CD4-positive, alpha-beta T cell treated with Interleukin-17A for 4 hours (primary cell): ENCODE measurements at places on chromosomes 3 and 15.

- DNase-seq: no peak
These were observed 82.8 kb downstream of the PLXNA1 start for GRCh38 chr3:127065561-127066290.

GRCh38 chr15:64093627-64094417, at the start of gene CIAO2A:
Gene CIAO2A, minus strand, starts transcription at chr15:64093838. Its CDS starts 70 bp downstream, at chr15:64093768.
- DNase-seq: peak; percentile 94

DNA sequence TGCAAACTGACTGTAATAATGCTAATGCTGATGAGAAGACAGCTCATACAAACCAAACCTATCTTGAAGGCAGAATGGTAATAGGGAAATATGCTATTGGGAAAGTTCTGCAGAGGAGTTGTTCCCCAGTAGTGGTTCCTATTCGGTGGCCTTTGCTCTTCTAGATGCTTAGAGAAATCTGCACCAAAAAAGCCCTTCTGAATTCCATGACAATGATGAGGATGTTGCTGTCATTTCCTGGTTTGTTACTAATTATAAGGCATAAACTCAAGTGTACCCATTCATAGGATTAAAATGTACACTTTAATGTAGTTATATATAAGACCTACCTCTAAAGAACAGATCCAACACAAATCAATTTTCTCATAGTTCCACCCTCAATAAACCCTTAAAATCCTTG, 30.1 kb downstream of the TOMM70 start:
- DNase-seq: no peak

DNA sequence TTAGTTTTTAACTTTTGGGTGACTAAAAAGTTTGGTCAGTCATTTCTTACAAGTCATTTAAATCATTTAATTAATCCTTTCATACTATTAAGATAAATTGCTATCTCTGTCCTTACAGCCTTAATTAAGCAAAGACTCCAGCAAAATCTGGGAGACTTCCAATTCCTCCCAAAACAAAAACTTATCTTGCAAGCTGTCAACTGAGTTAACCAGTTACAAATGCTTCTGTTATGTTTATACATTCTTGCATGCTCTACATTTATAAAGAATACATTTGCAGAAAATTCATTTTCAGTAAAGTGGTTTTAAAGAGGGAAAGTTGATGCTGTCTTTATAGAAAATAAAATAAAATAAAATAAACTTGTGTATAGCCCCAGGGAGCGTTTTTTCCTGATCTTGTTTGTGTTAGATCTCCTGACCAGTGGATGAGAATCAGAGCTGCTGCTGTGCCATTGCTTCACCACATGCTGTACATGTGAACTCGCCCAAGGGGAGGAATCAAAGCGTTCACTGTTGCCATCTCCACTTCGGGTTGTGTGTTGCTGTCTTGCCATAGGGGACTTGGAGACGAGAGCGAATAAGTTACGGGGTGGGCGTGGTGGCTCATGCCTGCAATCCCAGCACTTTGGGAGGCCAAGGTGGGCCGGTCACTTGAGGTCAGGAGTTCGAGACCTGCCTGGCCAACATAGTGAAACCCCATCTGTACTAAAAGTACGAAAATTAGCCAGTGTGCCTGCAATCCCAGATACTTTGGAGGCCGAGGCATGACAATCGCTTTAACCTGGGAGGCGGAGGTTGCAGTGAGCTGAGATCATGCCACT, 5.5 kb downstream of the CCR4 start:
- no peak for DNase-seq

GRCh38 chr3:105399062-105399461, 32.4 kb downstream of the ALCAM start:
- no peak for DNase-seq

- no peak for DNase-seq
These were observed 58.3 kb downstream of the LARS2 start for GRCh38 chr3:45446706-45447105.

- DNase-seq: no peak
These were observed 106.3 kb downstream of the C3orf70 start for GRCh38 chr3:185046603-185047002.

DNA sequence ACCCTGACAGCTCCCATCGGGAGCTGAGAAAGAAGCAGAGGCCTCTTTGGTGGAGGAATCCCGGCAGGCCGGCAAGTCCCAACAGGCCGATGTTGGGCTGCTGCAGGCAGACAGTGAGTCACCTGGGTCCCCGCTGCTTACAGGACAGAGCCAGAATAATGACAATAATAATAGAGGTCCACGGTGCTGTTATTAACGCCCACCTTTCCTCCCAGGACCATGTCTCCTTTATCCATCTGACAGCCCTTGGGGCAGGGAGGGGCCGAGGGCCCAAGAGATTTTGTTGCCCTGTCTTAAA, 29.3 kb upstream of the MAGEF1 start:
- DNase-seq: no peak

- DNase-seq: no peak
These were observed 40.9 kb downstream of the FBXL2 start for GRCh38 chr3:33317963-33318709.

DNA sequence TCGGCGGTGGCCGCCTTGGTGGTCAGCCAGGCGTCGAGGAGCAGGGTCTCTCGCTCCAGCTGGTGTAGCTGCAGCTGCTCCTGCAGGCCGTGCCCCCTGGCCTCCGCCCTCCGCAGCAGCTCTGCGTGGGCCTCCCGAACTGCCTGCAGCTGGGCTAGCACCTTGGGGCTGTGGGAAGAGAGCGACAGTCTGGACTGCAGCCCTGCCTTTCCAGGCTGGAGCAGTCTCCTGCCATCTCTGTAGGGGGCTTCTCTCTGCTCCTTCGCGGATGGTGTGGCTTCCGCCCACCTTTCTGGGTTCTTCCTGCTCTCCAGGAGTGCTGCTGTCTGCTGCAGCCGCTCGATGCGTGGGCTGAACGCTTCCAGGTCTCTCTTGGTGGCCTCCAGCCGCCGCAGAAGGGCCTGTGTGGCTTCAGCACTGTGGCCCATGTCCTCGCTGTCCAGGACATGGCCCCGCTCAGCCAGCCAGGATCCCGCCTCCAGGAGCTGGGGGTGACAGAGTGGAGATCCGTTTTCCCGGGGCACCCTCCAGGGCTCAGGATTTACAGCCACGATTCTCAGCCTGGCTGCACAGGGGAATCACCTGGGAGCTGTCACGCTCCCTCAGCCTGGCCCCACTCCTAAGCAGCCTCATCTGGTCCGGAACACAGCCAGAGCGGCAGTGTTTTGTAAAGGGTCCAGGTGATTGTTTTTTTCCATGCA, 16.8 kb downstream of the PLA2G4B start:
- no peak for DNase-seq

- no peak for DNase-seq
These were observed 199.8 kb downstream of the STT3B start for GRCh38 chr3:31732548-31732947.

GRCh38 chr15:78223396-78224022, 10.9 kb downstream of the ACSBG1 start:
- no peak for DNase-seq

DNA sequence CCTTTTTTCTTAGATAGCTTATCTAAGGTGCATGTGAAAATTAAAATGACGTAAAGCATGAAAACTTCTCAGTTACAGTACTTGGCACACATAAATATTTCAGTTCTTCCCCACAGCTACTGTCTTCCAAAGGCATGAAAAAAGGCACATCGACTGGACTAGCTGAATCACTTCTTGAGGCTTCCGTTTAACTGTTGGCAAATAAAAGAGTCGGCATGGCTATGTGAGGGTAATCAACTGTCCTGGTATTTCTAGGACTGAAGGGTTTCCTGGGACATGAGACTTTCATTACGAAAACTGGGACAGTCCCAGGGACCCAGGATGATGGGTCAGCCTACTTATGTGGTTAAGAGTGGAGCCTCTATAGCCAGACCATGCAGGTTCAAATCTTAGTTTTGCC, 168.2 kb downstream of the TPRG1 start:
- no peak for DNase-seq

GRCh38 chr15:90716317-90716975, 700 bp upstream of the BLM start:
- DNase-seq: no peak

DNA sequence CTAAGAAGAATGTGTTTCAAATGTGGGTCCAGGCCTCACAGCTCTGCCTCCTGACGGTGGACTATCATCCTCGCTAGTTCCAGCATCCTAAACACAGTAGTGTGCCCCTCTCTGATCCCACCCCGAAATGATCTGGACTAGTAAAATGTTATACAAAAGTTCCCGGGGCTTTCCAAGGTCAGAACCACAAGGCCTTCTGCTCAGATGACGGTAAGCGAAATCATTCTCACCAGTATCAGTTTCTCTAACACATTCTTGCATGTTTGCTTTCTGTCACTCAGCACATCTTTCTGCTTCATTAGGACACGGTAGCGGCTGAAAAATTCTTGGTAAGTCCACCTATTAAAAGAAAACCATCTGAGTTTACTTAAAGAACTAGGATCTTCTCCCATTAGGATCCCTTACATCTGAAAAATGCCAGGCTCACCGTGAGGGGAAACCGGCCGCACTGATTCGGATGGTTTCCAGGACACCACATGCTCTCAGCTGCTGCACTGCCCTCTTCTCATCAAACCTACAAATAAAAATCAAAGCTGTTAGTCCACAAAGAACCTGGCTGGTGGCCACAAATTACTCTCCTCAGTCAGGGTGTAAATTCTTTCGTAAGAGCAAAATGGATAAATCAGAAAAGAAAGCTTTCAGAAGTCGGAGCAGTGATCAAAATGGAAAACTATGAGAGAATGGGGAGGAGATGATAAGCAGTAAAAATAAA, 83.9 kb upstream of the MYO5C start:
- DNase-seq: no peak

GRCh38 chr15:40032125-40032839, 6.7 kb downstream of the SRP14 start:
- DNase-seq: no peak

GRCh38 chr3:194612221-194612620, 21.0 kb downstream of the TMEM44 start:
- no peak for DNase-seq

GRCh38 chr3:179072100-179072438, 460 bp upstream of the ZMAT3 start:
- peak; percentile 76 for DNase-seq

DNA sequence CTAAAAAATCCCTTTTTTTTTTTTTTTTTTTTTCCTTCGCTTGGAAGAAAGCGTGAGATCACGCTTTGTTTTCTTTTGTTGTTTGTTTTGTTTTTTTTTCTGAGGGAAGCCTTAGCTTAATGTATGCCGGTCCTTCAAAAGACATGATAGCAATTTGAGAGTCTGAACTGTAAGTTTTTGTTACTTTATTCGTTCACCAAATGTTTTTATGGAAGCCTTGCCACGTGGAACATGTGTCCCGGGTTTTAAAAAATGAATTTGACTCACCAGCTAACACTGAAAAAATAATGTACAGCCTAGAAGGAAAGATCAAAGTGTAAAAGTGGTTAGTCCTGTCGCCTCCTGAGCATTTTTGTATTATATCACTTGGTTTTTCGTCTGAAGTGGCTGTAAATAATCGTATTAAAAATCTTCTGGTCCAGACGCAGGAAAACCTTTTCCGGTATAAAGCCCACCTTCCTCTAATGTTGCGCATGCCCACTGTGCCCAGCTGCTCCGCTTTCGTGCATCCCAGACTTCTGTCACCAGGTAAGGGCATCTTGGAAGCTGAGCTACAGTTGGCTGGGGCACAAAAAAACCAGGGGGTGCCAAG, 795 bp upstream of the MYNN start:
- DNase-seq: peak; percentile 66

GRCh38 chr15:54585063-54585462, 606.8 kb downstream of the UNC13C start:
- no peak for DNase-seq

GRCh38 chr3:190883973-190884832, 21.7 kb upstream of the GMNC start:
- no peak for DNase-seq

DNA sequence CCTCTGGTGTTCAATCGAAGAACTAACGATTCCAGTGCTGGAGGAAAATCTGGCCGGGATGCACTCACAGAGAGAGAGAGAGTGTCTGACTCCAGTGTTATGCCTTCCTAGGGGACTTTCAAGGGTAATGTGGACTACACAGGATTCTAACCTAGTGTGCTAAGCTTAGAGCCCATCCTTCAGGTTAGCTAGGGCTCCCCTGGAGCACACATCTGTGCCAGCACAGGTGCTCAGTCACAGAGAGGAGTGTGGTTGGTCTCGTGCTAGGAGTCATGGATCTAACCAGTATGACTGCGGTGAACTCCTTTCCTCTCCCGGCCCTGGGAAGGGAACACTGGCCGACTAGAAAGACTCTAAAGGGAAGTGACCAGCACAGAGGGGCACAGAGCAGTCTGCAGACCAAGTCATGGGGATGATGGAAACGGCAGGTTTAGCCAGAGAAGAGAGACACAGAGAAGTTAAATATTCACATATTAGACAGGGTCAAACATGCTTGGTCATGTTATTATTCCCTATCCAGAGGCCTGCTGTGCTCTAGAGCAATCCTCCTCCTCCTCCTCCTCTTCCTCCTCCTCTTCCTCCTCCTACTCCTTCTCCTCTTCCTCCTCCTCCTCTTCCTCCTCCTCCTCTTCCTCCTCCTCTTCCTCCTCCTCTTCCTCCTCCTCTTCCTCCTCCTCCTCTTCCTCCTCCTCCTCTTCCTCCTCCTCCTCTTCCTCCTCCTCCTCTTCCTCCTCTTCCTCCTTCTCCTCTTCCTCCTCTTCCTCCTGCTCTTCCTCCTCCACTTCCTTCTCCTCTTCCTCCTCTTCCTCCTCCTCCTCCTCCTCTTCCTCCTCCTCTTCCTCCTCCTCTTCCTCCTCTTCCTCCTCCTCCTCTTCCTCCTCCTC, 280.3 kb downstream of the XXYLT1 start:
- DNase-seq: no peak
